ENCODE measurements at places on chromosomes 3 and 15. TPM values are rescaled to one million over a fixed set of nuclear protein-coding genes. Genes with fewer than 3 reads are reported as not detected.

DNA sequence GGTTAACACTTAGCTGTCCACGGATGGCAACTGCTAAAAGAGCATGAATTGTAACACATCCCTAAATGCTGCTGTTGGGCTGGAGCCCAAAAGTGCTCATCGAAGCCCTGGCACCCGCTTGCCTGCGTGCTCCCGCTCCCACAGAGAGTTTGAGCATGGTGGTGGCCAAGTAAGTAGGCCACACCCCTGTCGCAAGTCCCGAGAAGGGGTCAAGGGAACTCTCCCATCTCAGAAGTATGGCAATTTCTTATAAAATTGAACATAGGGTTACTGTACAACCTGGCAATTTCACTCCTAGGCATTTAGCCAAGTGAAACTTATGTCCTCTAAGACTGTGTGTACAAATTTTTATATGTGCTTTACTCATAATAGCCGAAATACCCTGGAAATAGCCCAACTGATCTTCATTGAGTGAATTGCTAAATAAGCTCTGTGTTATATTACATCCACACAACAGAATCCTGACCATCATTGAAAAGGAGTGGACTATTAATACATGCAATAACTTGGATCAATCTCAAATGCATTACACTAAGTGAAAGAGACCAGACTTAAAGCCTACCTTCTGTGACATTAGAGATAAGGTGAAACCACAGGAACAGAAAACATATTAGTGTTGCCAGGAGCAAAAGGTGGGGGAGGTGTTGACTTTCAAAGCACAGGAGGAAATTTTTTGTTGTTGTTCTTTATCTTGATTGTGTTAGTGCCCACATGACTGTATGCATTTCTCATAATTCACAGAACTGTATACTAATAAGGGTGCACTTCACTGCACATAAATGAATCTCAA is 1.5 kb upstream of the GCSAM start:
- no peak for DNase-seq

- no peak for DNase-seq
Measured at GRCh38 chr15:43212951-43213350, 7.9 kb downstream of the EPB42 start.

DNA sequence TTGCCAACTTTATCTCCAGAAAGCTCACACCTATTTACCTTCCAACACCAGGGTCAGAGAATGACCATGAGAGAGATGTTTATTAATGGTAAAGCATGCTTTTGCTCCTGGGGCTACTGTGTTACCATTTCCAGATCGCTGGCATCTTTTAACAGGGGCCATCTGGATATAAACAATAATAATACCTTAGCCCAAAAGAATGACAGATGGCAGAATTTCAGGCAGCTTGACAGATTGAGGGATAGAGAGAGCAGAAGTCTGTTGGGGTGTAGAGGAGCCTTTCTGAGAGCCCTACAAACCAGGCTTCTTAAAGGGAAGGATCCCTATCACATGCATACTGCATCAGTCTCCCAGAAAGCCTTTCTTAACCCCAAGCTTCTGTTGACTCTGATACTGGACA is 17.7 kb downstream of the RBP1 start:
- DNase-seq = no peak

DNA sequence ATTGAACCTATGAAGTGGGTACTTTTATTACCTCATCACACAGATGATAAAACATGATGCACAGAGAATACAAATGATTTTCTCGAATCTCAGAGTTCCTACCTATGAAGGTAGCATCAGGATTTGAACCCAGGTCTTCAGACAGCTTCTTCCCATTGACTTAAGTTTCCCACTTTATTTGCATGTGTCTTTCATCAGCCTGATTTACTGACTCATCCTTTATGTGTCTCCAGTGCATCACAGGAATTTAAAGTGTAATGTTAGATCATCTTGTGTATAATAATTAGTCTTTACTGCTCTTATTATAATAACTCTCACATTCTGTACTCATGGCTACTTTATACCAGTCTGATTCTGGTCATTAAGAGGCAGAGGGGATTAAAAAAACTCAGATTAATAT is 449.4 kb upstream of the SUCLG2 start:
- DNase-seq = no peak

DNA sequence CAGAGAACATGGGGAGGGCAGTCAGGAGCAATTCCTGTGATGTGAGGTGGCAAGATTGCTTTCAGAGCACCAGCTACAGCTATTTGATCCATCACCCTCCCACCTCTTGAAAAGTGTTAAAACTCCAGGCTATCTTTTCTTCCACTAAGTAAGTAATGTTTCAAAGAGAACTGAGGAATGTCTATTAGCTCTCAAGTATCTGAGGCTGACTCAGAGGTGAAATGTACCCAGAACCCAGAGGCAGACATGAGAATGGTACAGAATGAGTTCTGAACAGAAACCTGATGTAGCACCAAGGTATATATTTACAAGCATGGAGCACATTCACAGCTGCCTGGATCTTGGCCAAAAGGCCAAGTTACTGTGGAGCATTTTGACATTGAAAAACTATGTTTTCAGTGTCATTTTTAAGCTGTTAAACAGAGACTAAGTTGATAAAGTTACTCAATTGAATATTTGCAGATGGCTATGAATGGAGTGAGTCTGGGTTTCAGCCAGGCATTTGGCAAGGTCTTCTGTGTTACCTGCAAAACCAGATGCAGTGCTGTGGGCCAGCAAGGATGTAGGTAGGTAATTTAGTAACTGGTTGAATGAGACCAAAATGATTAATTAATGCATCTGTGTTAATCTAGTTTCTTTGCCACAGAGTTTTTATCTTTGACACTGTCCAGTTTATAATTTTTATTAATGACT is 227.7 kb upstream of the CD96 start:
- DNase-seq = no peak

GRCh38 chr3:130619196-130619595 is 102.2 kb downstream of the COL6A6 start:
- no peak for DNase-seq

- DNase-seq = no peak
Measured at GRCh38 chr3:35067750-35068149, 571.6 kb upstream of the ARPP21 start.

GRCh38 chr3:67034371-67034770 is 36.3 kb downstream of the KBTBD8 start:
- DNase-seq = no peak

GRCh38 chr3:11230832-11231231 is 41.4 kb upstream of the ATG7 start:
- no peak for DNase-seq

DNA sequence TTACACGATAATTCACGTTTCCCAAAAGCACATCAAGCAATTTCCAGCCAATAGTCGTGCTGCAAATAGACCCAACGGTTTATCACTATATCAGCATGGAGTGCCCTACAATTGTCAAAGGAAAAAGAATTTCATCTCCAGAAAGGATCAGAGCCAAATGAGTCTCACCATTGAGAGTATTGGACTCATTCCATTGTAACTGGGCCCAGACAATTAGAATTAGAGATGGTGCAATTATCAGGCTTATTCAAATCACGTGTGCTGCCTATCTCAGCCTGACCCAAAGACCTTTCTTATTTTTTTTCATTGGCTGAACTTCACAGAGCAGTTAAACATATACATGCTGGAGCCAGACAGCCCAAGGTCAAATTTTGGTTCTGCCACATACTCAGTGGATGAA is 87.0 kb upstream of the LRTM1 start:
- no peak for DNase-seq

DNA sequence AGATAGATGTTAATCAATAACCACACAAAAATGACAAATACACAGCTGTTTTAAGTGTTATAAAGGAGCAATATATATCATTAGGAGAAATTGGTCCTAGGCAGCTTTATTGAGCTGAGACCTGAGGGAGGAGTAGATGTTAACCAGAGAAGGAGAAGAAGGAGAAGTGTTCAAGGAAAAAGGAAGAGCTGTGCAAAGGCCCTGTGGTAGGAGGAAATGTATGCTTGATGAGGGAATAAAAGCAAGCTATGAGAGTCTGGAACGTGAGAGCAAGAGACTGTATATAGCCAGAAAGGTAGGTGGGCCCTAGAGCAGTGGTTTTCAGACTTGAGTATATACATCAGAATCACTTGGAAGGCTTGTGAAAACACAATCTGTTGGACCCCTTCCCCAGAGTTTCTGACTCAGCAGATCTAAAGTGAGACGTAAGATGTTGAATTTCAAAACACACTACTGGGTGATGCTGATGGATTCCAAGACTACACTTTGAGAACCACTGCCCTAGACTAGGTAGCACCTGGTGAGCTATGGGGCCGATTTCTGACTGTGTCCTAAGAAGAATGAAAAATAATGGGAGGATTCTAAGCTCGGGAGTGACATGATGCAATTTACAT is 342.3 kb upstream of the ADAMTS9 start:
- DNase-seq = no peak

The TUSC7 gene
- not detected for total RNA-seq

The EIF2A gene
- total RNA-seq = 70.9 TPM

The GOLGA6A gene
- 0.98 TPM for total RNA-seq

The FBXO40 gene
- total RNA-seq = not detected

The FOXB1 gene
- not detected for total RNA-seq
